COR-L47 (cell line): ENCODE measurements at places on chromosomes 5 and 9.

GRCh38 chr9:124697326-124698200 lies 73.5 kb downstream of the NR6A1 start:
- no peak for DNase-seq

GRCh38 chr9:130445268-130445983 lies 665 bp downstream of the ASS1 start:
- DNase-seq: no peak

GRCh38 chr5:179867079-179867465 lies 8.5 kb upstream of the MRNIP start:
- DNase-seq: no peak

DNA sequence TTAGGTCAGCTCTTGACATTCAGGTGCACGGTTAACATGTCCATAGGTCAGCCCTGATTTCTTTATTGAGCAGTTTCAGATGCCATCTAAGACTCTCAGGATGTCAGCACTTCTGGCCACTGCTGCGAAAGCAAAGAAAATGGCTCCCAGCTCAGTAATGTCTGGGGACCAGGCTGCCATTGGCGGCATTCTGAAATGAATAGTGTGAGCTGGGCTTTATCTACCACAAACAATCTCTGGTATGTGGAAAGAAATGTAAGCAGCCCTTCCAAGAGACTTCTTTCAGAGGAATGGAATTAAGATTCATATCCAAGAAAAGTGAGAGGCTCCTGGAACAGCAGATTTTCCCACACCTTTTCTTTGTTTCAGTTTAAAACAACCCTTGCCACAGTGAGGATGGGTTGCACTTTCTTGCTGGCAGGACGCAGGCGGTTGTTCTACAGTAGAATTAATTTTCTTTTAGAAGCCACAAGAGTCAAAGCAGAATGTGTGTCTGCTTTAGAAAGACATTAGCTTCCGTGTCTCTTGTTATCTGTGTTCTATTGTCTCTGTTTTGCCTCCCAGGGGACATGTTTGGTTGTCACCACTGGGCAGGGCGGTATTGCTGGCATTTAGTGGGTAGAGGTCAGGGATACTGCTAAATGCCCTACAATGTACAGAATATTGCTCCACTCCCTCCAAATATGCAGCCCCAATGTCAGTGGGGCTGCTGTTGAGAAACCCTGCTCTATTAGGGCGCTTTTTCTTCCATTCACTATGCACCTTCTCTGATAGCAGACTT lies 149.9 kb upstream of the ANKH start:
- DNase-seq: no peak

- DNase-seq: no peak
Observed at GRCh38 chr9:25975667-25976066, 297.4 kb upstream of the TUSC1 start.

DNA sequence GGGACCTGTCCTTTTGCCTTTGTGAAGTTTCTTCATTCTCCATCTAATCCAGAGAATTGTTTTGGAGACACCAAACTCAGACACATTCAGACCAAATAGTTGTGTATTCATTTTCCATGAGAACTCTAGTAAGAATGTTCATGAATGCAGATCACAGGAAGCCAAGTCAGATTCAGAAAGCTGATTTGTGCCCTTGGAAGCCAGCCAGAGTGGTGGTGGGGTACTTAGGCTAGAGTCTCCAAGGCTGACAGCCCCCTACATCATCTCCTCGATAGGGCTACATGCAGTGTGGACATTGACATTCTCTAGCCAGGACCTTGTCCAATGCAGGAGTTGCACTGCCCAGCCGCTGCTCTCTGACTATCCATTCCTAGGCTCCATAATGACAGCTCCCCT lies 137.6 kb downstream of the UGCG start:
- no peak for DNase-seq

DNA sequence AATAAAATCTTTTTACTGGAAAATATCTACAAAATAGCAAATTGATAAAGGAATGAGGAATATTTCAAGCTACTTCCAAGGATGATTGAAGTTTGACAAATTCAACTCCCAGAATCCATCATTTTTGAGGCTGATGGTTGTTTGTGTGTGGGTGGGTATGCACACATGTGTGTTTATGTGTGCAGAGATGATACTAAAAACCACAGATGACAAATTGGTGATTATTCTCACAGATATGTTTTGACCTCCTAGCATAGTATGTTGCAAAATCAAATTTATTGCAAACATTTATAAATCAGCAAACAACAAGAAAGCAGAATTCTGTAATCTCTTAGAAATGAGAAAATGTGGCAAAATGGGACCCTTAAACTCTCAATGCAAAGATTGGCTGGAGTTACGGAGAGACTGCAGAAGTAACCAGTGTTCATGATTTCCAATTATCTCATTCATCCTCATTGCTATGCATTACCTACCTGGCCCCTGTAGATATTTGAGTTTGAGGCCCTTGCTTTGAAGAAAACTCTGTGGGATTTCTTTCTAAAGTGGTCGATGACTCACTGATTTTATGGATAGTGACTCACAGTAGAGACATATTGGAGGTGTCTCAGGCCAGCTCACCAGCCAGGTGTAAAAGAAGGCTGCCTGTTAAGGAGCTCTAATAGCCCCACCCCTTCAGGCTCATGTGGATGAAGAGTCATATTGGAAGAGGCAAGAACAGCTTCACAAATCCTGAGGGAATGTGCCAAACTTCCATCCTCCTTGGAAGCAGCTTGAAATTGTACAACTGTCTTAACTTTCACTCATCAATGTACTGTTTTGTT lies 44.6 kb upstream of the TMC1 start:
- DNase-seq: no peak

- DNase-seq: no peak
Observed at GRCh38 chr5:135683189-135683588, 104.4 kb upstream of the CXCL14 start.

DNA sequence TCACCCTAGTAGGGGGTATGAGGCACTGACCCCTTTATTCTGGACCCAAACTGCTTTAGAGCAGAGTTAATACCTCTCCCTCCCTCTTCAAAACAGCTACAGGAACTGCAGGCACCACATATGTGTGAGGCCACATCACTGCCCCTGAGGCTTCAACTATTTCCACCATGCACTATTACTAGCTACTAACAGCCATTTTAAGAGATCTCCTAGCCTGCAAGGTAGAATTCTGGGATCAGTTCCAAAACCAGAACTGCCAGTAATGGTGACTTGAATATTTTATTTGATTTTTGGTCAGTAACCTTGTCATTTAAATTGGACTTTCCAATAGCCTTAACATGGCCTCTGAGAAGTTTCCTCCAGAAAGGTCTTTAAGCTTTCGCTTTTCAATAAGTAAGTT lies 55.3 kb upstream of the FSD1L start:
- DNase-seq: no peak

DNA sequence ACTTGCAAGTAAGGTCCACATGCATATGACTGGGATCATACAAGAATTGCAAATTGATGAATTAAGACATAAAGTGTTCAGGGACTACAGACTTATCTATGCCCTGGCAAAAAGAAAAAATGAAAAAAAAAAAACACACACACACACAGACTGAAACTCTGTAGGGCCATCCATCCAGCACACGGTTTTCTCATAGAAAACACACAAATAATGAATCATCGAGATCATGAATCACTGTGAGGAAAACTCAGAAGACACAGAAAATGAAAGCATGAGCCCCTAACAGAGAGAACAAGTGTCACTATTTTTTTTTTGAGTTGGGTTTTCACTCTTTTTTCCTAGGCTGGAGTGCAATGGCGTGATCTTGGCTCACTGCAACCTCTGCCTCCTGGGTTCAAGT lies 185.2 kb downstream of the IRX2 start:
- no peak for DNase-seq

DNA sequence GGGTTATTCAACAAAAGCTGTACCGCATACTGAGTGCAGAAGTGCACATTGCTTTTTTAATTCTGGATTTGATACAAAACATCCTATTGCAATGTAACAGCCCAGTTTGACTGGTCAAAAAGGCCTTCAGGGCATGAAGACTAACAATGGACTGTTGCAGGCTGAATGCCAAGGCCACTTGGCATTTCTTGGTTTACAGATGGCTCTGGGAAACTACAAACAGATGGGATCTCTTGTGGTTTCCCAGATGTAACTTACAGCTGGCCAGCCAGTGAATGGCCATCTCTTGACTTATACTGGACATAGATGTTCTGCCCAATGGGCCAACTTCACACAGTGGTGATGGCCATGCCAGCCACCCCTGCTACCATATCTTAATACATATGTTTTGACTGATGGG lies 36.8 kb downstream of the UGT3A2 start:
- DNase-seq: no peak

GRCh38 chr5:107778647-107779046 lies 107.9 kb upstream of the EFNA5 start:
- no peak for DNase-seq

GRCh38 chr5:55509796-55510522 lies 24.8 kb downstream of the PLPP1 start:
- no peak for DNase-seq

- peak; percentile 43 for DNase-seq
Observed at GRCh38 chr9:137114613-137115393, at the start of gene DPP7. Gene DPP7 (minus strand): TSS chr9:137114733. CDS start chr9:137114713, 20 bp downstream.

DNA sequence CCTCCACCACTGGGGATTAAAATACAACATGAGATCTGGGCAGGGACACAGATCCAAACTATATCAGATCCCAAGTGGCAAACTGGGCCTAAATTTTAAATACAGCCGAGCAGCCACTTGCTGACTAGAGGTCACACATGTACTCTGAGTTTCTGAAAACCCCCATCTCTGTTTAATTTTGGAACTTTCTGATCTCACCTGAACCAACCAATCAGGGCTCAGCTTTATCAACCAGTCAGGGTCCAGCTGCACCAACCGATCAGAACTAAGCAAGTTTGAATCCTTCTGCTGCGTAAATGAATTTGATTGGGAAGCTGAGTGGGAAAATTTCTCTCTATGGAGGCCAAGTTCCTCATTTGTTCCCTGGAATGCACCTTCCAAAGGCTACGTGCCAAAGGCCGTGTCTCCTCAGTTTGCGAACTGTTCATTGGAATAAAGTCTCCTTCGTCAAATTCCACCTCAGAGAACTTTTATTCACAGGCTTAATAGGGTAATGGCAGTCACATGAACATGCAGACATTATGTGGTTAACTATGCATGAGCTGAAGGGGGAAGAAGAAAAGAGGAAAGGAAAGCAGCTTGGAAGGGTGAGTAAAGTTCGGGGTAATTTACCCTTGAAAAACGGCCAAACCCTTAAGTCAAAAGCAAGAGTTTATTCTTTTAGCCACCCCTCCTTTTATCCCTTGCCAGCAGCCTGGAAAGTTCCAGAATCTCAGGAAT lies 3.7 kb downstream of the CD180 start:
- no peak for DNase-seq

DNA sequence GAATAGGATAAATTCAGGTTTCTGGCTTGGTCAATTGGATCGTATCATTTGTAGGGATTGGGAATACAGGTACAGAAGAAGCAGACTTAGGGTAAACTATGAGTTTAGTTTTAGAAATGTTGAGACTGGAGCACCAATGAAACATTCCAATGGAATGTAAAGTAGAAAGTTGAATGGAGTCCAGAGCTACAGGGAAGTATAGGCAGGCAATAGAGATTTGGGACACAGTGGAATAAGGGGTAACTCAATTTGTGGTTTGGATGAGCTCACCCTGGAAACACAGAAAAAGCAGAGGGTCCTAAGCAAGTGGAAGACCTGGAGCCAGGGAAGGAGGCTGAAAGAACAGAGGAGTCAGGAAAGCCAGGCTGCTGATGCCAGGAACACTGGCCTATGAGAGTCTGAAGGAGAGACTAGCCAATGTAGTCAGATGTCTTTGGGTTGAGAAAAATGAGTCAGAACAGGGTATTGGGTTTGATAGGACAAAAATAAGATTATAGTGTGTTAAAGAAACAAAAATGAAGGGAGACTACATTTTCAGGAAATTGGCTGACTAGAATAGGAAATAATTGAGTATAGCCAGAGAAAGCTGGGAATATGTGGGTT lies 72.8 kb downstream of the STARD4 start:
- no peak for DNase-seq

GRCh38 chr5:137760719-137761516 lies 6.8 kb upstream of the HNRNPA0 start:
- no peak for DNase-seq

GRCh38 chr5:155082401-155082800 lies 68.8 kb downstream of the KIF4B start:
- DNase-seq: no peak

DNA sequence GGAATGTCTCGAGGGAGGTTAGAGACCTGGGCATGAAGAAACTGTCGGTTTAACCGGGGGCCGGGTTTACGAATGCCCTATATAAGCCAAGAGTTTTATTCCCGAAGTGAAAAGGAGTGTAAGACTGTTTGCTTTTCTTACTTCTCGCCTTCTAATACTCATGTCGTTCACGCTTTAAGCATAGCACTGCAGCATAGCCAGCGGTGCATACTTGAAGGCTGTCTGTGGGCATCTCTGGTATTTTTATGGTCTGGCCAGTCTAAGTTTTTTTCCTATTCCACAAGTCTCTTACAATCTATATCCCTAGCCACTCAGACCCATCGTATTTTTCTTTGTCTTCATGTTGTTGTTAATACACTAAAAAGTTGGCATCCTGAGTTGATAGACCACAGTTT lies 1.2 kb downstream of the UHRF2 start:
- DNase-seq: no peak

GRCh38 chr5:39455645-39456044 lies 30.9 kb upstream of the DAB2 start:
- DNase-seq: no peak

DNA sequence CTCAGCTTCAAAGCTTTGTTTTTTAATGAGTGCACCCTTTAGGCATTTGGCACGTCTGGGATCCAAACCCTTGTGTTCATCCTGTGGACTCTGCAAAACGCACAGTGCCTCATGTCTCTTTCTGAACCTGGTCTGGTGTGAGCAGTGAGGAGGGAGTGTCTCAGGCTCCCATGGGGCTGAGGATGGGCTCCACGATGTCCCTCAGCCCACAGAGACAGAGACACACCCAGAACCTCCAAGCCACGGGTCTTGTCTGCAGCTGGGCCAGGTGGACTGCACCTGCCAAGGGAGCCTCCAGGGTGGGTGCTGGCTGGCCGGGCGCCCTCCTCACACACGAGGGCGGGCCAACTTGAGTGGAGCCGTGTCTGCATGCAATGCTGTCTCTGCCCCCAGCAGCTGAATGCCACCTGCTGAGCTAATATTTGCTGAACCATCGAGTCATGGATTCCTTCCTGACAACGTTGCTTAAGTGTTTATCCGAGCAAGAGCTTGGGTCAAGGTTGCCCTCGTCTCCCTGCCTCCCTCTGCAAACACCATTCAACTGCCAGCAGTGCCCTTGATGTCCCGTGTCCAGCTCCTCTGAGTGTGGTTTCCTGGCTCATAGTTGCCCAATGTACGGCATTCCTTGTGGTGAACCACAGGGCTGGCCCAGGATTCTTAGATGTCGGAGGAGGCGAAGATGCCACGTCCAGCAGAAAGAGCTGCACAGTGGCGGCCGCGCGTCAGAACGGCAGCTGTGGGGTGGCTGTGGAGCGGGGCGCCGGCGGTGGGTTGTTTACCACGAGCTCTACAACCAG lies 31.4 kb upstream of the LPCAT1 start:
- peak; percentile 14 for DNase-seq

DNA sequence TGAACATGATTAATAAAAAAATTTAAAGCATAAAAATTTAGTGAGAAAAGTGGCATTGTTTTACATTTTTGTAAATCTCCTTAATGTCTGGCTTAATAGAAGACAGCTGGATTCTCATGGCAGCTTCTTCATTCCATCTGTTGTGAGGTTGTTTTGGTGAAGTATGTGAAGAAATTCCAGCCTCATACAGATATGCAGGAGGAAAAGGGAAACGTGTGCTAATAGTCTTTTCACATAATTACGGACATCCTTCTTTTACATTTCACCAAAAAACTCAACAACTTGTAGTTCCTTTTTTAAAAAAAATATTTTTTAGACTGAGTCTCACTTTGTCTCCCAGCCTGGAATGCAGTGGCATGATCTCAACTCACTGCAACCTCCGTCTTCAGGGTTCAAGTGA lies 46.9 kb downstream of the HACD4 start:
- no peak for DNase-seq
